ENCODE measurements at places on chromosomes 4 and X.

- DNase-seq, result no peak
These were observed 30.4 kb upstream of the RPL34 start for GRCh38 chr4:108589961-108590360.

- no peak for DNase-seq
These were observed 119.8 kb downstream of the NEK1 start for GRCh38 chr4:169492436-169493163.

GRCh38 chr4:78320349-78320935 lies 231.1 kb upstream of the ANXA3 start:
- DNase-seq, result no peak

- DNase-seq, result no peak
These were observed 101.0 kb downstream of the PAPSS1 start for GRCh38 chr4:107619066-107619465.

DNA sequence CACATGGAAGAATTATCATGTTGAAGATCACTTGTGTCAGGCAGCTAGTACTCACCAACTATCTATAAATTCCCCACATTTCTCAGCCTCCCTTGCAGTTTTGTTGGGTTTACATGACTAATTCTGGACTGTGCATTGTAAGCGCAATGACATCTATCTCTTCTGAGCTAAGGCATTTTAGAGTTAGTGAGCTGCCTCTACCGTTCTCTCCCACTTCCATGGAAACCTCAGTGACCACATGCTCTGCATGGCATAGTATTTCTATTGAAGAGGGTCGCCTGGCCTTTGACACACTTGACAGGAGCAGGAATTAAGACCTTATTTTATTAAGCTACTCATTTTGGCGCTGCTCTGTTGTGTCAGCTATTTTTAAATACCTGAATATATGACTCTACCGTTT lies 67.5 kb upstream of the NPY2R start:
- no peak for DNase-seq

- DNase-seq, result no peak
These were observed 18.9 kb upstream of the CXCL8 start for GRCh38 chr4:73721435-73721834.

- DNase-seq, result no peak
These were observed 408 bp downstream of the TMEM33 start for GRCh38 chr4:41935652-41936021.

GRCh38 chr4:158067646-158068045 lies 105.2 kb downstream of the GASK1B start:
- DNase-seq, result no peak

GRCh38 chr4:94758141-94758699 lies 465 bp downstream of the BMPR1B start:
- DNase-seq, result no peak

DNA sequence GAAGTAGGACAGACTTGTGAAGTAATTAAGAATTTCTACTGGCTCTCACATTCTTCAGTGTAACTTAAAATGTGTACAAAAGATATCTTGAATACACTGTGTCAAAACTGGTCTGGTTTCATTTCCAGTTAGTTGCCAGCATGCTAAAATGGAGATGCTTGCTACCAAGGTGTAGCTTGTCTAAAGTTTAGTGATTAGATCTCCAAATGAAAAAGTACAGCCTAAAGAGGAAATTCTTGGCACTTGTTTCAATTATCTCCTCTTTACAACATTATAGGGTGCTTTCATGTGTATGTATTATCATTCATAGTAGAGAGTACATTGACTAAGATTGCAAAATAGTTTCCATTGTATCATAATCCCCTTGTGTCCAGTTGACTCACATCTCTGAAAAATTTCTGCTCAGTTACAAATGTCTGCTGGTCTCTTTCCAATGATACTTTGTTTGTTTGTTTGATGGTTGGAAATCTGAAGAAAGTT lies 97.3 kb upstream of the SPRY1 start:
- no peak for DNase-seq

- DNase-seq, result no peak
These were observed 362.4 kb downstream of the MID1IP1 start for GRCh38 chrX:39163581-39164126.

- no peak for DNase-seq
These were observed 268.3 kb downstream of the PDHA2 start for GRCh38 chr4:96108146-96108545.

DNA sequence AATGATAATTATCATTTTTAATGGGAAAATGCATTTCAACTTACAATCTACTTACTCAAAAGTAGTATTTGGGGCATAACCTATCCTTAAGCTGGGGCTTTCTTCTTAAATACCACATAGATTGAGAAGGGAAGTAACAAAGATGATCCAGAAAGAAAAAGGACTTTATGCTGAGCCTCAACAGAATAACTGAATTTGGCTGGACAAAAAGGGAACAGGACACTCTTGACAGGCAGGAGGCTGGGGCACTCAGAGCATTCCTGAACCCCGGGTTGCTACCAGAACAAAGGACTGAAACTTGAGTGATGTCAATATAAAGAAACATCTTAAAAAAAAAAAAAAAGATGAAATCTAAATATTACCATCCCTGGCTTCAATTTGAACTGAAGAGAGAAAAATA lies 23.9 kb downstream of the RELL1 start:
- no peak for DNase-seq

DNA sequence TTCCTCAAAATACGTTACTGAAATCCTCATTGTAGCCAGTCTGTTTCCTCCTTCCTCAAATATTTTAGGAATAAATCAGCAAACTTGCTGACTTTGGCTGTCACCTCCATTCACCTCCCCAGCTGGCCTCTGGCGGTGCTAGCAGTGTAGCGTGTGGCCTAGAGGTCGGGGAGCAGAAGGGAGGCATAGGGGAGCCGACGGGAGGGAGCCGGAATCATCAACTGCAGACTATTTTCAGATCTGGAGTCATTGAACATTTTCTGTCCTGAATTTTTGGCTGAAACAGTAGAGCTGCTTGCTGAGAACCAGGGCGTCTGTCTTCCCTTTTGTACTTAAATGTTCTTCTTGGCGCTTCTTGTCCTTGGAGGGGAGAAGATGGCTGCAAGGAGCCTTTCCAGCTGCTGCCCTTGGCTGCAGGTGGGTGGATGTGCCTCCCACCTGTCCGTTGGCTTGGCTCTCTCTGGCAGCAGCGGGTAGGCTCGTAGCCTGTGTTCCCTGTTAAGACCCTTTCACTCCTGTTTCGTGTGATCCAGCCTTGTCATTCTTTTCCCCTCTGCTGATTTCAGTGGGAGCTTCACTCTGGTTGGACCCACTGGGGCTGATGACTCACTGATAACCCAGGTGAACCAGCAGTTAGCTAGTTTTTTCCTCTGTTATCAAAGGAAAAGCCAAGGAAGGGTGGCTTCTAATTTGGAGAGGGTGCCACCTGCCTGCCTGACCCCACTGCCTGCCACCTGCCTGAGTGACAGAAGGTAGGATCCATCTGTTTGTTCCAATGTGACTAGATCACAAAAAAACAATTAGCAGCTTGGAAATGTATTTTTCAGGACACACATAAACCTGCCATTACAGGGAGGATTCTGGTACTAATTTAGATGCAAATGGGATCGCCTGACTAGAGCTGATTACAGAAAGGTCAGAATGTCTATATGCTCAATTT lies 135.9 kb downstream of the GATB start:
- no peak for DNase-seq

GRCh38 chr4:144710526-144710912 lies 64.6 kb downstream of the HHIP start:
- no peak for DNase-seq

DNA sequence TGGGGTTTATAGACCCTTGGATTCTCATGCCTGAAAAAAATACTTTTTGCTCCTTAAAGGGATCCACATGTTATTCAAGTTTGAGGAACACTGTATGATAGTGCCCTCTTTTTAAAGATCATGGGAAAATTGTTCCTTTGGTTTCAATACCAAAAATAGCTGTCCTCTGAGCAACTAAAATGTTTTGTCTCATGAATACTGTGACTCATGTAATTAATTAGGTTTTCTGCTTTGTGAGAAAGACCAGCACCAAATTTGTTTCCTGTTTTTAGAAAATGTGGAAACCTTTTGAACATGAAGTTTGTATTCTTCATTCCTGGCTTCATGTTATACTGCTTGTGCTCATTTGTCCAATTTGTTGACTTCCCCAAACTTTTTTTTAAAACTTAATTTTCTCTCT lies 127.6 kb upstream of the SH3RF1 start:
- DNase-seq, result no peak

- no peak for DNase-seq
These were observed 57.6 kb upstream of the PRDM8 start for GRCh38 chr4:80139671-80140070.

DNA sequence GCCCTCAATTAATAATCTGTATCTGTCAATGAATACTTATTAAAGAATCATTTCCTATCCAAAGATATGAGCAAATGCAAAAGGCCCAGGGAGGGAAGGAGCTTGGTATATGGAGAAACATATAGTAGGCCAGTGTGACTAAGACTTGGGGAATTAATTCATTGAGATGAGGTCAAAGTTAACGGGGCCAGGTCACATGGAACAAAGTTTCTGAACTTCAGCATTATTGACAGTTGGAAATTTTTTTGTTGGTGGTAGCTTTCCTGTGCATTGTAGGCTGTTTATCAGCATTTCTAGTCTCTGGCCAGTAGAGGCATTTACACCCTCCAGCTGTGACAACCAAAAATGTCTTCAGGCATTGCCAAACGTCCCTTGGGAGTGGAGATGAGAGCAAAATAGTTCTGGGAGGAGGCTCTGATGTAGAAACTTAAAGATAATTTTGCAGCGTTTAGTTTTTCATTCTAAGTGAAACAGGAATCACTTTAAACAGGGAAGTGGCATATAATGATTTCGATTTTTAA lies 202.0 kb downstream of the SLC4A4 start:
- DNase-seq, result no peak

DNA sequence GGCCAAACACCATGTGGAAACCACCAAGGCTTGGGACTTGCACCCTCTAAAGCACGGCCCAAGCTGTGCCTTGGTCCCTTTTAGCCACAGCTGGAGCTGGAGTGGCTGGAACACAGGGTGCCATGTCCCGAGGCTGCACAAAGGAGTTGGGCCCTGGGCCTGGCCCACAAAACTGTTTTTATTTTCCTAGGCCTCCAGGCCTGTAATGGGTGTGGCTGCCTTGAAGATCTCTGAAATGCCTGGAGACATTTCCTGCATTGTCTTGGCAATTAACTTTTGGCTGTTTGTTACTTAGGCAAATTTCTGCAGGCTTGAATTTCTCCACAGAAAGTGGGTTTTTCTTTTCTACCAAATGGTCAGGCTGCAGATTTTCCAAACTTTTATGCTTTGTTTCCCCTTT lies 55.7 kb downstream of the IL15 start:
- no peak for DNase-seq

- DNase-seq, result no peak
These were observed 1.0 kb downstream of the PRDX4 start for GRCh38 chrX:23668335-23668734.

DNA sequence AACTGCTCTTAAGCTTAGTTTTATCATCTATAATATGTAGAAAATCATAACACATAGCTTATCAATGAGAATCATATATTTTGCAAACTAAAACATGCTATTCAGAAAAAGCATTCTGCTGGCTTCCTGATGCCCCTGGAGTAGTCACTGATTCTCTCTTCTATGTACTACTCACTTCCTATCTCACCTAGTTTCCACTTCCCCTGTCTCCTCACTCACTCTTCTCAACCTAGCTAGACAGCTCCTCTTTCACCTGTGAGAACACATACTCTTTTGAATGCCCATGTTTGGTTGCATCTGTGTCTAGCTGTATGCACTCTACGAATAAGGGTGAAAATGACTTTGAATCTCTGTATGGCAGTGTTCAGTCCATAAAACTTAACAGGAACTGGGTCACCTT lies 9.3 kb downstream of the TMEM144 start:
- DNase-seq, result no peak

GRCh38 chr4:184417802-184418511 lies 56.4 kb downstream of the IRF2 start:
- DNase-seq, result no peak

DNA sequence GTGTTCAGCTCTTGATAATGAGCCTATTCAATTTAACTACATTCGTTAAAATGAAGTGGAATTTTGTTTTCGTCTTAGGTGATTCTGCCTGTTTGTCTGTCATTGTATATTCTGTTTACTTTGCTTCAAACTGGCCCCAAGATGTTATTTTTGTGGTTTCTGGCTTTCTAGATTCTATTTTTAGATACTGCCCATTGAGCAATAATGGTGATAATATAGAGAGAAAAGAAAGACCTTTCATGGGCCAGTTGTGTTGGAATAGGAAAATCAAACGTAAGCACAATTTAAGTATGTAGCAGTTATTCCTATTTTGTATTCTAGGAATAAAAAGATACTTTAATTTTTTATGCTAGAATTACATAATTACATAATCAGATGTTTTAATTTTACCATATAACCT lies 4.0 kb downstream of the CDKN2AIP start:
- DNase-seq, result no peak

- no peak for DNase-seq
These were observed 73.2 kb downstream of the SLC4A4 start for GRCh38 chr4:71411981-71412380.

DNA sequence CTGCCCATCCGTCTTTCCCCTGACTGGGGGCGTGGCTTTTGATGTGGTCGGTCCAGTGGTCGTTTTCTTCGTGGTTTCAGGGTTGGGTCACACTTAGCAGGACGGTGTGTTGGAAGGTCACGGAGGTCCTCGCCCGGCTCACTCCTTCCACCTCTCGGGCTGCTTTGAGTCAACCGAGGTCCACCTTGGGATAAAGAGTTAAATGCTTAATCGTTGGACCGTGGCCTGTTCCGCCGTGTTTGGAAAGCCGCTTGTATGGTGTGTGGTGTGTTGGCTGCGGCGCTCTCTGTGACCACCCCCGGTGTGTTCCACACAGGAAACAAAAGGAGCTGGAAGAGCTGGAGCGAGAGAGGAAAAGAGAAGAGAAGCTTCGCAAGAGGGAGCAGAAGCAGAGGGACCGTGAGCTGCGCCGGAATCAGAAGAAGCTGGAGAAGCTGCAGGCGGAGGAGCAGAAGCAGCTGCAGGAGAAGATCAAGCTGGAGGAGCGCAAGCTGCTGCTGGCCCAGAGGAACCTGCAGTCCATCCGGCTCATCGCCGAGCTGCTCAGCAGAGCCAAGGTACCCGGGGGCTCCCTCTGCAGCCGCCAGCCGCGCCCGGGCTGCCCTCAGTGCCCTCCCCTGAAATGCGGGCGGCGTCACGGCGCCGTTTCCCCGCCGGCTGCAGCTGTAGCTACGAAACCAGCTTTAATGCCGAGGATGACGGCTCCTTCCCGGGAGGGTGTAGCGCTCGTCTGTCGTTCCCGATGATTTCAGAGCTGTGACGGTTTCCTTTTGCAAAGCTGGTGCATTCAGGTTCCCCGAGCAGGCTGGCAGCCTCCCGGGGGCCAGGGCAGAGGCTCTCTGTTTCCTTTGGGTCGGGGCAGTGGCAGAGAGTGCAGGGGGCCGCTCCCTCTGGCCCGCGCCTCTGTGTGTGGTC lies 7.7 kb downstream of the AKAP17A start:
- peak; percentile 24 for DNase-seq

GRCh38 chr4:43959976-43960375 lies 488.6 kb downstream of the KCTD8 start:
- no peak for DNase-seq

Measured in activated CD4-positive, CD25-positive, alpha-beta regulatory T cell treated with anti-CD3 and anti-CD28 coated beads, Interleukin-2, amount 50 U/mL, for 72 hours (primary cell).